Activated T-helper 9 cell treated with anti-CD3 and anti-CD28 coated beads, Interleukin-2, amount 50 U/mL, for 16 hours (primary cell): ENCODE measurements at places on chromosomes 16 and 17.

DNA sequence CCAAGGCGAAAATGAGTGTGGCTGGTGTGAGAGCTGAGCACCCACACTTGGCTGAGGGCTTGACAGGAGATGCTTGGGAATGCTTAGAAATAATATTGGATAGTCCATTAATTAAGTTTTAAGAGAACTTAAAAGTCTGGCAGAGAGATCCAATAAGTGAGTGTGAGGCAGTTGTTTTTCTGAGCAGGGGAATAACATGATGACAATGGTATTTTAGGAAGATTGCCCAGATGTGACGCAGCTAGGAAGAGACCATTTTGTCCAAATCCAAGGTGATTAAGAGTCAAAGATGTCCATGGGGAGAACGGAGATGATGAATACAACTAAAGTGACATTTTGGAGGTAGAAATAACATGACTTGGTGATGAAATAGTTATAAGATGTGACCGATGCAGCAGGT is 102.8 kb upstream of the AXIN2 start:
- no peak for DNase-seq

- no peak for DNase-seq
Observed at GRCh38 chr16:30476991-30477390, 4.4 kb downstream of the ITGAL start.

GRCh38 chr16:30893417-30893743 is 497 bp downstream of the BCL7C start:
- no peak for DNase-seq

DNA sequence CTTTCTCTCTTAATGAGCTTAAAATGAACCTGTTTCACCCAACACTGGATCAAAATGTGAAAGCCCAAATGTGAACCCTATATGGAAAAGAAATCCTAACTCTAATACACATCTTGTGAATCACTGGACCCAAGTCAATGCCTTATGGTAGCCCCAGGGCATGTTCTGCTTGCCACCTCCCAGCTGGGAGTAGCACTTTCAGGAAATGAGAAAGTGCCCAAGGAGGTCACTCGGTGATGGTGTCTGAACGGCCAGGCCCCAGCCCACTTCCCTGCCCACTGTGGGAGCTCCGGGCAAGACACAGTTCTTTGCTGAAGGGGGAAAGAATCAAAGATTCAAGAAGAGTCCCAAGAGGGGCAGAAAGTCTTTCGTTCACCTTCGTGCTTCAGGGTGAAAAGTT is 46.1 kb downstream of the GTF3C1 start:
- DNase-seq = no peak

- DNase-seq = no peak
Observed at GRCh38 chr16:87541147-87541871, 48.5 kb upstream of the ZCCHC14 start.
